GM23248 (cell line): ENCODE measurements at places on chromosomes 2 and 18. TPM values are rescaled to one million over a fixed set of nuclear protein-coding genes. Genes with fewer than 3 reads are reported as not detected.
A peak's percentile ranks its signal among the peaks of the same experiment; 100 is the strongest.

DNA sequence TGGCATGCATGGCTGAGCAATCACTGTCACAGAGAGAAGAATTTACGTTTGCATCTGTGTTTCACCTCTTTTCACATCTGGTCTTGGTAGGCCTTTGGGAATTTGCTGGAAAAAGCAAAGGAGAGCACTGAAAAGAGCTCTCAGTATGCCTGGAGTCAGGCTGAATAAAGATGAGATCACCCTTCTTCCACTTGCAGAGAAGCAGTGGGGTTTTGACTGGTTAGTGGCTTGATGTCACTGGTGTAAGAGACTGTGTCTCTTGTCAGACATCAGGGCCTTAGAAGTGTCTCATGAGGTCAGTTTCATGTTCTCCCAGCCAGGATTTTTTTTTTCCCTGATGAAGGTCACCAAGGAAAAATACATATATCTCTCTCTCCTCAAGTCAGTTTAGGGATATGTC lies 353.8 kb downstream of the INSIG2 start:
- H3K4me3 ChIP-seq: no peak overlapping the region
- no peaks in the 10 kb centered on the region for H3K27me3 ChIP-seq
- peaks cover 14% of the 10 kb centered on the region for H3K4me1 ChIP-seq
- DNase-seq: no peak
- no peak overlapping the region for H3K27ac ChIP-seq
- no peaks in the 10 kb centered on the region for H3K36me3 ChIP-seq

DNA sequence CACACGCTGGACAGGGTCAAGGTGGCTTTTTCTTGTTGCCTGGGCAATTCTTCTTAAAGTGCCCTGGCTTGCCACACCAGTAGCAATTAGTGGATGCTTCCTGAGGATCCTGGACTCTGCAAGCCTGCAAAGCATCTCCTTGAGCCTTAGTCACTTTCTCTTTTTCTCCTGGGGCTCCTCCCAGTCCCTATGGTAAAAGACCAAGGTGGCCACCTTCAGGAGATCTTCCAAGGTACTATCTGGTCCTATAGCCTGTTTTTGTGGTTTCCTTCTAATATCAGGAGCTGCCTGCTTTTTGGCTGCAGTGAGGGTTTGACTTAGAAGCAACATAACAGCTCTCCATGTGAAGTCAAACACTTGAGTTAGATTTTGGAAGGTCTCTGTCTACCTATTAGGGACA lies 33.3 kb upstream of the GMCL1 start:
- H3K27ac ChIP-seq: no peak overlapping the region
- no peak overlapping the region for H3K4me3 ChIP-seq
- no peaks in the 10 kb centered on the region for H3K27me3 ChIP-seq
- 0 out of 2 replicates have a peak, but pooled peaks cover 3% of the 10 kb centered on the region for H3K36me3 ChIP-seq

DNA sequence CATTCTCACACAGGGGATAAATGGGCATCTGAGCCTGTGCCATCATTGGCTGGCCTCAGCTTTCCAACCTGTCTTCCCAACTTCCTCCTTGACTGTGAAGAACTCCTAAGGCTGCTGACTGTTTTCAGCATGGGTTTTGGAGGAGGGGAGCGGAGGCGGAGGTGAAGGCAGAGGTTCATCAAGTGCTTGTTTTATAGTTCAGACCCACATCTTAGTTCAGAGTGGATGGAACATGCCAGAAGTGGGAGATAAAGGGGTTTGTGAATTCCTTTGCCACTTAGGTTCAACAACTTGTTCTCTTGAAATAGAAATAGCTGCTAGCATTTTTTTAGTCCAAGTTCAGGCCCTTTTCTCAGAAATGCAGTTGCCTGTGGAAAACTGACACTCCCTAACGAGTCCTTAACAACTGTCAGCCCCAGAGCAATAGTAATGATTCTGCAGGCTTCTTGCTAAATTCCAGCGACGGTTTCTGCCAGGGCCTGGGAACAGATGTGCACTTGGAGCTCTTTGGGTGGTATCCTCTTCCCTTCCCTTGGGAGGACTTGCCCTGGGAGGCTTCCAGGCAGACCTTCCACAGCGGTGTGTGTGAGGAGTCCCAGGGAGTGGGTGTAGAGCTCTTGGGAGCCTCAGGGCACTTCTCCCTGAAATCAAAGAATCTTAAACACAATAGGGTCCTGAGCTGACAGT lies 30.1 kb upstream of the ITGA6 start:
- H3K27me3 ChIP-seq: no peaks in the 10 kb centered on the region
- 0 out of 2 replicates have a peak, but pooled peaks cover 5% of the 10 kb centered on the region for H3K4me1 ChIP-seq
- H3K27ac ChIP-seq: no peak overlapping the region

- H3K27ac ChIP-seq: peak overlapping the region; percentile 82
- peak; percentile 98 for DNase-seq
- peaks cover 23% of the 10 kb centered on the region for H3K4me1 ChIP-seq
- H3K4me3 ChIP-seq: peak overlapping the region; percentile 20; the same call in 1 of the 2 replicates
- no peaks in the 10 kb centered on the region for H3K27me3 ChIP-seq
- H3K36me3 ChIP-seq: no peaks in the 10 kb centered on the region
Measured at GRCh38 chr18:67525328-67526099, 9.0 kb upstream of the DSEL start.

DNA sequence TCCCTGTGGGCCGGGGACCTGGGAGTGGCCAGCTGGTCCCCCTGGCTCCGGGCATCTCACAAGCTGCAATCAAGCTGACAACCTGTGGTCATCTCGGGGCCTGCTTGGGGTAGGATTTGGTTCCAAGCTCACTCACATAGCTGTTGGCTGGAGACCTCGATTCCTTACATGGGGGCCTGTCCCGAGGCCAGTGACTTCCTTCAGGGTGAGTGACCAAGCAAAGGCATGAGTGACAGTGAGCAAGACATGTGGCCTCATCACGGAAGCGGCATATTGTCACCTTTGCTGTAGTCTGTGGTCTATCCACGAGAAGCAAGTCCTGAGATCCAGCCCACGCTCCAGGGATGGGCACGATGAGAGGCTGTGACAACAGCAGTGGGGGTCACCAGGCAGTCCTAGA lies 131.4 kb upstream of the ID2 start:
- no peaks in the 10 kb centered on the region for H3K36me3 ChIP-seq
- H3K4me1 ChIP-seq: peaks cover 1% of the 10 kb centered on the region
- no peak overlapping the region for H3K27ac ChIP-seq

DNA sequence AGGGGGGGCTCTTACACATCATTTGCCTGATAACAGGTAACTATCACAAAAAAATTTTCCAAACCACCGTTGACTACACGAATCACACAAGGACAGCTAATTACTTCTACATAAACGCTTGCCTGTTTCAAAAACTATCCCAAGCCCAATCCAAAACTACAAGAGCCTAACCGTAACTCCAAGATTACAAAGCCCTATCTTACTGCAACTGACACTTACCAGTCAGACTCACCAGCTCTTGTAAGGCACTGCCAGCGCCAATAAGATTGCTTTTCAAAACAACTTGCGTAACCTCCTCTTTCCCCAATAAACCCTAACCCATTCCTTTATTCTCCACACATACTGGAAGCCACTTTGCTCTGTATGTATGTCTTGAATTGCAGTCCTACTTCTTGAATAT lies 148.4 kb downstream of the NBAS start:
- no peak for DNase-seq
- no peak overlapping the region for H3K4me3 ChIP-seq
- H3K4me1 ChIP-seq: no peaks in the 10 kb centered on the region
- H3K27ac ChIP-seq: no peak overlapping the region
- no peaks in the 10 kb centered on the region for H3K27me3 ChIP-seq
- H3K36me3 ChIP-seq: peaks cover 20% of the 10 kb centered on the region

DNA sequence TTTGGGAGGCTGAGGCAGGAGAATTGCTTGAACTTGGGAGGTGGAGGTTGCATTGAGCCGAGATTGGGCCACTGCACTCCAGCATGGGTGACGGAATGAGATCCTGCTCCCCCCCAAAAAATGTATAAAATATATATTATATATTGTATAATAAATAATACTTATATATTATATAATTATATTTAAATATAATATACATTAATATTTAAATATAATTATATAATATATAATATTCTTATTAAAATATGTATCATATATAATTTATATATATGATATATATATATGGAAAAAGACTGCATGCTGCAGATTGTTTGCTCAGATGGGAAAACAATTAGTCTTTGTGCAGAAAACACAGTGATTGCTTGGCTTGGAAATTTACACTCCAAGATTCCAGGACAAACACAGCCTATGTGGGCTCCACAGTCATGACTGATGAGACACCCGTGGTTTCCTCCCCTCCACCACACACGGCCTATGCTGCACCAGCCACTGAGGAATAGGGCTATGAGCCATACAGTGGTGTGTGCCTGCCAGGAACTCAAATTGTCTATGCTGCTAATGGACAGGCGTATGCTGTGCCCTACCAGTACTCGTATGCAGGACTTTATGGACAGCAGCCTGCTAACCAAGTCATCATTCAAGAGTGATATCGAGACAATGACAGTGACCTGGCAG lies 30.0 kb downstream of the PMAIP1 start:
- H3K4me3 ChIP-seq: no peak overlapping the region
- H3K36me3 ChIP-seq: no peaks in the 10 kb centered on the region
- DNase-seq: peak; percentile 58
- no peaks in the 10 kb centered on the region for H3K4me1 ChIP-seq

Gene SLC35G4
- not detected in 2 replicates for total RNA-seq

Gene AGXT
- total RNA-seq: not detected in 2 replicates

Gene TTN
- total RNA-seq: not detected in 2 replicates

Gene DHRS9
- total RNA-seq: not detected in 2 replicates

Gene TPO
- total RNA-seq: not detected in 2 replicates

Gene GPBAR1
- total RNA-seq: not detected in 2 replicates
